Melanocyte of skin (primary cell): ENCODE measurements at places on chromosomes 16 and 17. TPM values are rescaled to one million over a fixed set of nuclear protein-coding genes. Genes with fewer than 3 reads are reported as not detected.

RPA1 gene
- total RNA-seq = 25.8 and 29.0 TPM in 2 replicates

PSMC5 gene
- 21.3 and 35.6 TPM in 2 replicates for total RNA-seq

MAPT gene
- 3.6 and 10.3 TPM in 2 replicates for total RNA-seq

KRT31 gene
- total RNA-seq = not detected in 2 replicates

HS3ST3B1 gene
- under 0.01 and 0.73 TPM in 2 replicates for total RNA-seq

AURKB gene
- 21.8 and 23.7 TPM in 2 replicates for total RNA-seq

TAT gene
- total RNA-seq = not detected in 2 replicates

AHSP gene
- not detected in 2 replicates for total RNA-seq

TPPP3 gene
- total RNA-seq = under 0.01 TPM in 1 of 2 replicates, not detected in the other

TBC1D28 gene
- total RNA-seq = 0.73 TPM in 1 of 2 replicates, not detected in the other
